GM23248 (cell line): ENCODE measurements at places on chromosomes 7 and 10.

GRCh38 chr7:78047800-78048199 lies 249.2 kb downstream of the PHTF2 start:
- DNase-seq, result no peak

- no peak for DNase-seq
Measured at GRCh38 chr10:75506930-75507329, 75.5 kb downstream of the LRMDA start.

GRCh38 chr10:125029584-125030242 lies 87.8 kb downstream of the ZRANB1 start:
- peak; percentile 16 for DNase-seq

DNA sequence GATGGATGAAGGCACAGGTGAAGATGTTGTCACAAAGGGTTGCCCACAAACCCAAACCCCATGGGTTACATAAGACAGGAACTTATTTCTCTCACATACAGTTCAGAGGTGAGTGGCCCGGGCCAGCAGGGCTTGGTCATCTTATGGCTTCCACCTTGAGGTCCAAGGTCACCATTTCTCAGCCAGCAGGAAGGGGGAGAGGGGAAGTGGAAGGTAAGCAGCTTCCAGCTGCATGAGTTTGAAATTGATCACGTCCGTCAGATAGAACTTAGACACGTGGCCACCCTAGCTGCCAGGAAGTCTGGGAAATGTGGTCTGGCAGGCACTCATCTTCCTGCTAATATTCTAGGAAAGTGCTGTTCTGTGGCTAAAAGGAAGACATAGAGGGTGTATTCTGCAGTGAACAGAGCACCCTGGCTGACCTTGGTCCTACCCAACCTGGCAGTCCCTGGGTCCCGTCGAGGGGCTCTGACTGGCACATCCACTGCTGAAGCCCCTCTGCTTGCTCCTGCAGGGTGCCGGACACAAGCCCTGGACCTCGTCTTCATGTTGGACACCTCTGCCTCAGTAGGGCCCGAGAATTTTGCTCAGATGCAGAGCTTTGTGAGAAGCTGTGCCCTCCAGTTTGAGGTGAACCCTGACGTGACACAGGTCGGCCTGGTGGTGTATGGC lies 49.5 kb downstream of the VWA2 start:
- DNase-seq, result no peak

DNA sequence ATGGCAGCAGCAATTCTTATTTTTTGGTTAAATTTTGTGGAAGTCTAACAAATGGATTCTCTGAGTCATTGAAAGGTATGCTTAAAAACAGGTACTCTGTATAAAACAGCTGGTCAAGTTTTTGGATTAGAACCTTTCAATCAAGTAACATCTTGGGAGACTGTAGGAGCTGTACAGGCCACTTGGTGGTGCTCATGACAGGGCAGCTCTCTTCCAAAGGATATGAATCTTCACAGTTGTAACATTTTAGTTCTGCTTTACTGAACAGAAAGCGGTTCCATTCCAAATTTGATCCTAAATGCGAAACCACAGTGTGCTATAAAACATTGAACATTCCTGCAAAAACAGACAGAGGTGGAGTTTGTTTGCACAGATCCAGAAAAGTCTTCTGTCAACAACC lies 44.5 kb upstream of the AGR3 start:
- DNase-seq, result peak; percentile 71

- peak; percentile 63 for DNase-seq
Measured at GRCh38 chr7:155412416-155413253, 45.3 kb upstream of the EN2 start.

DNA sequence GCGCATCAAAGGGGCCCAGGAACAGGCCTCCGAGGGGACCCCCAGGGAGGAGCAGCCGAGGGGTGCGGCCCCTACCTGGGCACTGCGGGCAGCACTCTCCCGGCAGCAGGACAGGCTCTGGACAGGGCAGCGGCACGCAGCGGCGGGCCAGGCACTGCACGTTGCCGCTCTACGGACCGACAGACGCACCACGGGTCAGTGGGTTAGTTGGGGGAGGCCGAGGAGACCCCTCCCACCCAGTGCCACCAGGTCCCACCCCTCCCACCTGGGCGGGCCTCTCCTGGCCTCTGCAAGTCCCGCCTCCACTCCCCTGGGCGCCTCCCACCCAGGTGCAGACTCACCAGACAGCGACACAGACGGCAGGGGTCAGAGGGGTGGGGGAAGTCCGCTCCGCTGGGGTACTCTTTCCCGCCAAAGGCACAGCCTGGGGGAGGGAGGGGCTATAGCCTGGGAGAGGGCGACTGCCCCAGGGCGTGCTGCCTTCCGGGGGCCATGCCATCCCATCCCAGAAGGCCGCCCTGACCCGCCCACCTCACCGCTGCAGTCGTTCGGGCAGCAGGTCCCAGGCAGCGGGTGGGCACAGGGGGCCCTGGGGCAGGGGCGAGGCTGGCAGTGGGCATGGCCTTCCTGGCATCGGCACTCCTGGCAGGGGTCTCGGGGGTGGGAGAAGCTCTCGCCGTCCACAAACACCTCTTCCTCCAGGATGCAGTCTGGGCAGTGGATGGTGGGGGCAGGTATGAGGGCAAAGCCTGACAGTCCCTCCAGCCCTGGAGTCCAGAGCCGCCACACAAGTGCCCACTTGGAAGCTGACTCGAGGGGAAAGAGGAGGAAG lies 19.2 kb downstream of the KCP start:
- no peak for DNase-seq
